ENCODE measurements at places on chromosomes 16 and 17.
A peak's percentile ranks its signal among the peaks of the same experiment; 100 is the strongest.

DNA sequence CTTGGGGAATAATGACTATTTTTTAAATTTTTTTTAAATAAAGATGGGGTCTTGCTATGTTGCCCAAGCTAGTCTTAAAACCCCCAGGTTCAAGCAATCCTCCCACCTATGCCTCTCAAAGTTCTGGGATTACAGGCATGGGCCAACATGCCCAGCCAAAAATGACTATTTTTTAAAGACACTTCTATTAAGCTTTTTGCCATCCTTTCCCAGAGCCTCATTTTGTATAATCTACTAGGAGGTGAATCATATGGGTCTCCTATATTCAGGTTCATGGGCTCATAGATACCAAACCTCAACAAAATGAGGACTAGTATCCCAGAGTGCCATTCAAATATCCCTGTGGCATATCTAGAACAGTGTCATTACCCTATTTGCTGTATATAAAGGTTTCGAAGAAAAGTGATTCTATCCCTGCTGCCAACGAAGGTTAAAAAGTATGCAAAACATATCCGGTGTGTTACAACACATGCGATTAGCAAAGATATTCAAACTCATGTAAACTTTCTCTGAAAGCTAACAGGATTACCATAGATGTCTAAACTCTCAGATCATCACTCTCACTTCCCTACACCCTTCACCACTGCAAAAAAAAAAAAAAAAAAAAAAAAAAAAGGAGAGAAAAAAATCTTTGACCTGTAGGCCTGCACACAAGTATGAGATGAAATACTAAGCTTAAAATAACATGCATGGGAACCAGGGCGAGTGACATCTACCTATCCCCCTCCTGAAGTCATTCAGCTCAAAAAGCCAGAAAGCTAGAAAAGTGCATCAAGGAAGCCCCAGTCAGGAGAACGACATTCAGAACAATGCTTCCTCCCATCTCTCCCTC, 23.5 kb downstream of the XPO6 start:
- DNase-seq, result no peak

DNA sequence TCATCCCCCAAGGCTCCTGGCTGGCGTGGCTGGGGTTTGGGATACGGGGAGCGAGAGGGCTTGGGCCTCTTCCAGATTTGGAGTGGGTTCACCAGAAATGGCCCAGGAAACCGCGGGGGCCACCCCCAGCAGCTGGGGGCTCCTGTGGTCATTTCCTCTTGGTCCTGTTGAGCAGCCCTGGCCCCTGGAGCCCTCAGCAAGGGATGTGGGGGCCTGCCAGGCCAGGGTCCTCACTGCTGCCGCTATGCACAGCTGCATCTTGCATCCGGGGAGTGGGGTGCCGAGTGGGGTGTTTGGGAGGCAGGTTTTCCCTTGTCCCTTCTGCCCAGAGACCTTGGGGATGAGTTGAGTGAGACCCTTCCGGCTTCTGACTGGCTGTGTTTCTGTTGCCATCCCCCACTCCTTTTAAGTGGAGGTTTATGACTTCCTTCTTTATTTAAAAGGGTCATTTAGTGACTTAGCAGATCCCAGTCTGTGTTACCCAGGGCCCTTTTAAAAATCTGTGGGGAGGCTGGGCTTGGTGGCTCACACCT, 319.8 kb downstream of the SEC14L1 start:
- DNase-seq, result no peak

DNA sequence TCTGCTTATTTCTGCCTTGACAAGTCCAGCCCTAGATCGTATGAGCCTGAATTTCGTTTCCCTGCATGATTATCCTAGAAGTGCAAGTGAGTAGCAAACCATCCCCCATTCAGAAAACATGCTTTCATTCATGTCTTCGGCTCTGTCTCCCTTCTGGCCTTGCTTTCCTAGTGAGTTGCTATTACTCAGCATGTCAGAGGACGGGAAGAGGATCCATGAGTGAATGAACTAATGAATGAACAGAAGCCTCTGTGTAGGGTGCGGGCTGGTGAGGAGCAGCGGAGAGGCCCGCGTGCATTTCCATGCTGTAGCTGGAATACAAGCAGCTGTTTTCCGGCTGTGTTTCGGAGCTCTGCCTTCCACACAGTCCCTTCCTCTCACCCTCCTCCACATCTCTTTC, 155.7 kb upstream of the NOL11 start:
- DNase-seq, result no peak

GRCh38 chr16:22369221-22369811, 5.1 kb downstream of the CDR2 start:
- DNase-seq, result peak; percentile 64

DNA sequence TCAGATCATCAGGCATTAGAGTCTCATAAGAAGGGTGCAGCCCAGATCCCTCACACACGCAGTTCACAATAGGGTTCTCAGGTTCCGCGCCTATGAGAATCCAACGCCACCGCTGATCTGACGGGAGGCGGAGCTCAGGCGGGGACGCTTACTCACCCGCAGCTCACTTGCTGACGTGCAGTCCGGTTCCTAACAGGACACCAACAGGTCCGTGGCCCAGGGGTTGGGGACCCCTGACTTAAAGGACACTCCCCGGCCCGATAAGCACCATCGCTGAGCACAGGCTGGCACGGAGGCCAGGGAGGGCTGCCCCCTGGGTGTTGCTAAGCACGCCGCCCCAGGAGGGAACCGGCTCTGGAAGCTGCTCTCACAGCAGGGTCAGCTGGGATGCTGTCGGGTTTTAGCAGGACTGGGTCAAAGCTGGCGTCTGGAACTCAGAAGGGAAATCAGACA, 30.1 kb upstream of the BAHCC1 start:
- peak; percentile 79 for DNase-seq

GRCh38 chr17:62093188-62094155, 28.4 kb upstream of the MED13 start:
- DNase-seq, result peak; percentile 58

All from adipocyte (in vitro differentiated cells).